Thymus (tissue), 14 donors: ENCODE measurements at places on chromosomes 16 and 17. TPM values are rescaled to one million over a fixed set of nuclear protein-coding genes. Genes with fewer than 3 reads are reported as not detected.

DNA sequence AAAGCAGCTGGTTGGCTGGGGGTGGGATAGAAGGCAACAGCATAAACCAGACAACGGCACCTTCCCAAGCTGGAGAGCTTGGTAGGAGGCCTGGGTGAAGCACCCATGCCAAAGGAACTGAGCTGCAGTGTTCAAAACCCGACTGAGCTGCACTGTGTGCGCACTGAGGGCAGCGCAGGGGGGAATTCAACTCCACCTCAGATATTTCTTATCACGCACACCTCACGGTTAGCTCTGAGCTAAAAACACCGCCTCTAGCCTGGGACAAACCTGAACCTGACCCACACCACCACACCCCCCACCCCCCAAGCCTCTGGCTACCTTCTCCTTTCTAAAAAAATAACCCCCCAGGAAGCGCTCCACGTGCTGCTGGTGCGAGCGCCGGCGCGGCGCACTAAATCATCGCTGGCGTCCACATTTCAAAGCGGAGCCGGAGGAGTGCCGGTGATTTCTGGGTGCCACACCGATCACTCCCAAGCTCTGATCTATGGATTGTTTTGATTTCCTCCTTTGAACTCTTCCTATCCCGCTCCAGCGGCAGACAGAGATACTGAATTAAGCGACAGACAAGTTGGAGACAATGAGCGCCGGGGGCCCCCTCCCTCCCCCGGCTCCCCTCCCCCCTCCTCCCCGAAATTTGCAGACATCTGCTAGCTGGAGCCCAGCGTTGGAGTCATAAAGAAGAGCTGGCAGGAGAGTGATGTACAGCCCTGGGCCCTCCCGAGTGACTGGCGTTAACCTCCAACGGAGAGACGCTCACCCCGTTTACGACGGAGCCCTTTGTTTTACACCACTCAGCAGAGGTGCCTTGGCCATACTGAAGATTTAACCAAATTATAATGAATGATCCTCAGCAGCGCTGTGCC, 85.0 kb downstream of the NOG start:
- no peak overlapping the region for H3K4me3 ChIP-seq
- H3K27me3 ChIP-seq = peaks cover 86% of the 10 kb centered on the region
- no peak for DNase-seq
- no peaks in the 10 kb centered on the region for H3K36me3 ChIP-seq
- H3K4me1 ChIP-seq = peaks cover 16% of the 10 kb centered on the region

Gene NKD1
- 0.90 TPM for total RNA-seq

Gene GRIN2A
- total RNA-seq = 1.1 TPM

- H3K4me1 ChIP-seq = no peaks in the 10 kb centered on the region
- no peak overlapping the region for H3K4me3 ChIP-seq
- H3K27me3 ChIP-seq = no peaks in the 10 kb centered on the region
- DNase-seq = no peak
- H3K27ac ChIP-seq = no peak overlapping the region
- H3K36me3 ChIP-seq = peaks cover 86% of the 10 kb centered on the region
These were observed 51.4 kb upstream of the ENDOV start for GRCh38 chr17:80363518-80364090.

Gene ZNF785
- total RNA-seq = 5.0 TPM

GRCh38 chr17:27473190-27473747, 17.0 kb downstream of the KSR1 start:
- no peak overlapping the region for H3K4me3 ChIP-seq
- no peaks in the 10 kb centered on the region for H3K27me3 ChIP-seq
- peak overlapping the region; percentile 75 for H3K27ac ChIP-seq
- no peaks in the 10 kb centered on the region for H3K36me3 ChIP-seq

- no peak overlapping the region for H3K27ac ChIP-seq
- DNase-seq = no peak
- peaks cover 21% of the 10 kb centered on the region for H3K4me1 ChIP-seq
- no peaks in the 10 kb centered on the region for H3K27me3 ChIP-seq
- H3K4me3 ChIP-seq = no peak overlapping the region
These were observed 2.4 kb downstream of the TUFM start for GRCh38 chr16:28843766-28844165.

GRCh38 chr17:48835971-48836370, 5.1 kb downstream of the CALCOCO2 start:
- no peaks in the 10 kb centered on the region for H3K27me3 ChIP-seq
- H3K27ac ChIP-seq = no peak overlapping the region
- H3K4me3 ChIP-seq = no peak overlapping the region
- peaks cover 45% of the 10 kb centered on the region for H3K4me1 ChIP-seq
- no peak for DNase-seq

Gene OR1A1
- not detected for total RNA-seq

Gene MOSMO
- 8.8 TPM for total RNA-seq

DNA sequence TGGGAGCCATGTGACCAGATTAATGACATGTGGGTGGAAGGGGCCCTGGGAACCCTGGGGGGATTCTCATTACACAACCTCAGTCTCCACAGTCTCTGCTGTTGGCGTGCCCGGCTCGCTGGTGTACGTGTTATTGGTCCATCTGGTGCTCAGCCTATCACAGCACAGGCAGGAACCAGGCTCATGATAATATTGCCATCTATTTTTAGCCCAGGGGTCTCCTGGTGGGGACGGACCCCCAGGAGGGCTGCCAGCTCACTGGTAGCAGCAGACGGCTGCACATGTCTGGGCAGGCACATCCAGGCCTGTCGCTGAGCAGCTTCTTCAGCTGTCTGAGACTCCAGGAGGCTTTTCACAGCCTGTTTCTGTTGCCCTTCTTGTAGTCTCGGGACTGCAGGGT, 123.8 kb downstream of the RAB11FIP4 start:
- no peaks in the 10 kb centered on the region for H3K27me3 ChIP-seq
- H3K4me1 ChIP-seq = peaks cover 10% of the 10 kb centered on the region
- H3K4me3 ChIP-seq = no peak overlapping the region
- DNase-seq = no peak

DNA sequence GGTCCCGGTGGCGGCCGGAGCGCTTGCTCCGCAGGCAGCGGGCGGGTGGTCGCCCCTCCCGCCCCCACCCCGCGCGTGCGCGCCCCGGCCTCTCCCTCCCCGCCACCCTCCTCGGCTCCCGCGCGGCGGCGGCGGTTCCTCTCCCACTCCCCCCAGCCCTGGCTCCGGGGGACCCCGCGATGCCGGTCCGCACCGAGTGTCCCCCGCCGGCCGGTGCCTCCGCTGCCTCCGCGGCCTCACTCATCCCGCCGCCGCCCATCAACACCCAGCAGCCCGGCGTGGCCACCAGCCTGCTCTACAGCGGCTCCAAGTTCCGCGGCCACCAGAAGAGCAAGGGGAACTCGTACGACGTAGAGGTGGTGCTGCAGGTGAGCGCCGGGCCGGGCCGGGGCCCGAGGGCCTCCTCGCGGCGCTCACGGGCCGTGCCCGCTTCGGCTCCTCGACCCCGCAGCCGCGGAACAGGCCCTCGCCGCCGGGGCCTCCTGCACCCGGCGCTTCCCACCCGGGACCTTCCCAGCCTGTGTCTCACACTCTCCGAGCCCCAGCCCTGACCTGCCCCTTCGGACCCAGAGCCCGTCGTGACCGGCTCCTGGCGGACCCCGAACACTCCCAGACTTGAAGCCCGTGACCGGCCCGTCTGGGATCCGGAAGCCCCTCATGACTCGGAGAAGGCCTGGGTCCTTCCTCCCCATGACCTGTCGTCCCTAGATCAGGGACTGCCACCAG, 490 bp downstream of the GID4 start:
- H3K4me1 ChIP-seq = peaks cover 34% of the 10 kb centered on the region
- no peak overlapping the region for H3K27ac ChIP-seq
- H3K27me3 ChIP-seq = no peaks in the 10 kb centered on the region
- peak overlapping the region; percentile 89 for H3K4me3 ChIP-seq
- DNase-seq = no peak
- peaks cover under 1% of the 10 kb centered on the region for H3K36me3 ChIP-seq

DNA sequence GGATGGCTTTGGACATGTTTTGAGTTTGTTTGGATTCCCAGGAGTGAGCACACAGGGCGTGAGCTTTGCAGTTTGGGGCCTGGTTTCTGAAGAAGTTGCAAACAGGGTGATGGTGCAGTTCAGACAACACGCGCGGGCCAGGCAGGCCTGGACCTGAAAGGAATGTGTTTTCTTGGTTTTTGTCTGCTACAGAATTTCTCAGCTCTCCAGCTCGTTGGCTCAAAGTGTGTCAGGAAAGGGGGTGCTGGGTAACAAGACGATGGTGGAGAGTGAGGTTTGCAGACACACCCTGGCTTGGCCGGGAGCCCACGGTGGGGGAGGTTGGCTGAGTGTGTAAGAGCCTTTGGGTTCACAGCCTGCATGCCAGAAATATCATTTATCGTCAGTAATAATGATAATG, 82.3 kb downstream of the CMIP start:
- H3K4me3 ChIP-seq = no peak overlapping the region
- no peak for DNase-seq
- peaks cover 5% of the 10 kb centered on the region for H3K36me3 ChIP-seq
- no peaks in the 10 kb centered on the region for H3K27me3 ChIP-seq

Gene AATK
- 0.24 TPM for total RNA-seq

- peaks cover 56% of the 10 kb centered on the region for H3K36me3 ChIP-seq
- no peak overlapping the region for H3K4me3 ChIP-seq
- no peaks in the 10 kb centered on the region for H3K27me3 ChIP-seq
- no peak overlapping the region for H3K27ac ChIP-seq
These were observed 18.0 kb upstream of the GSE1 start for GRCh38 chr16:85594978-85595661.

DNA sequence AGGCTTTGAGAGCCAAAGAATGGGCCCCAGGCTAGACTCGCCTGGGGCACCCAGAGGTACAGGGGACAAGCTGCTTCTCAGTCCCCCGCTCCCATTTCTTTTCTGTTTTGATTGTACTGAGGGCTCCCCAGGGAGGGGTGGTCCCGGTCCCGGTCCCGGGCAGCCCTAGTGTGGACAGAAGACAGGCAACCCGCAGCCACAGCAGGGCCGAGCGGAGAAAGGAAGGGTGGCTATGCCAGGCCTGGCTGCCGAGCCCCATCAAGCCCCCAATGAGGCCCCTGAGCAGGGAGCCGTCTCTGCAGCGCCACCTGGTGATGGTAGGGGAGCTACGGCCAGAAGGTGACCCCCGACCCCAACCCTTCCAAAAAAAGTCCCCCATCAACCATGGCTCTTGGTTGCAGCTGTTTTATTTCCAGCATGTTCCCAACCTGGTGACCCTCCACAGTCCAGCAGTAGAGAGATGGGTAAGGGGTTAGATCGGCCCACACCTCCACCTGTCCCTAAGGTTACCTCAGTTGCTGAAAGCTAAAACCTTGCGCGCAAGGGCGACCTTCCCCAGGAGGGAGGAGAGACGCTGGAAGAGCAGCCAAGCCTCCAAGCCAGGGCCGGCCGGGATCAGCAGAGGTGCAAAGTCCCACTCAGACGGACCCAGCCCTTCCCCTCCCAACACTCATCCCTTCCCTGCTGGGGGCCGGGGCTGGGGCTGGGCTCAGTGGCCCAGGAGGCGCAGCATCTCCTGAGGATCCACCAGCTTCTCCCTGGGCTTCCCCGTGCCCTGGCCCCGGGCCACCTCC, 2.6 kb upstream of the GRIN2C start:
- DNase-seq = no peak
- H3K27me3 ChIP-seq = peaks cover 64% of the 10 kb centered on the region
- no peak overlapping the region for H3K4me3 ChIP-seq
- peaks cover 16% of the 10 kb centered on the region for H3K4me1 ChIP-seq
- H3K27ac ChIP-seq = no peak overlapping the region
- H3K36me3 ChIP-seq = no peaks in the 10 kb centered on the region

DNA sequence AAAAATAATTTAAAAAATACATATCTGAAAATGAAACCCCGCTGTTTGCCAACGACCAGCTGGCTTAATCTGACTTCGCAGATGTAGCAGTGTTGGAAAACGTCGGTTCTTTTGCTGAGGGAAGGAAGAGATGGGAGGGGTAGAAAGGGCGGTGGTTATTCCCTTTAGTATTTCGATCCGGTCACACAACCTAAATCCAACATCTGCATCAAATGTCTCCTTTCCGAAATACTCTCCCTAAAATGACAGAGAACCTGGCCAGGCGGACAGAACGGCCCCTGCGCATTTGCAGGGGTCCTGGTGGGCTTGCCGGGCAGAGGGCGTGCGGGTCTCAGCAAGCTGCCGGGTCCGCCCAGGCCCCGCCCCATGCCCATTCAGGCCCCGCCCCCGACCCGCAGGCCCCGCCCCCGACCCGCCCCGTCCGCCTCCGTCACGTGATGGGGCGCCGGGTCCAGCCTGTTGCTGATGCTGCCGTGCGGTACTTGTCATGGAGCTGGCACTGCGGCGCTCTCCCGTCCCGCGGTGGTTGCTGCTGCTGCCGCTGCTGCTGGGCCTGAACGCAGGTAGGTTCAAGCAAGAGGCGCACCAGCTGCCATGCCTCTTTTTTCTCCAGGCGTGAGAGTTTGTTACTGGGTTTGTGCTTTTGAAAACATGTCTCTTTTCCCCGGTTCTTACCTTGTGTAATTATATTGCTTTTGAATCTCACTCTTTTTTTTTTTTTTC, at the start of gene SCPEP1:
TSS of gene SCPEP1 (plus strand) at position 459 of the 723 bp plus-strand sequence. CDS start at position 488, 29 bp downstream.
- peak within 1 kb of the TSS; percentile 48 for H3K4me3 ChIP-seq
- peaks cover 3% of the 10 kb centered on the region for H3K4me1 ChIP-seq
- peak; percentile 47 for DNase-seq
- H3K27ac ChIP-seq = no peak within 1 kb of the TSS

Gene CD79B
- 19.5 TPM for total RNA-seq

- no peak overlapping the region for H3K27ac ChIP-seq
- DNase-seq = no peak
- H3K4me3 ChIP-seq = no peak overlapping the region
- no peaks in the 10 kb centered on the region for H3K27me3 ChIP-seq
These were observed 138.2 kb downstream of the C16orf95 start for GRCh38 chr16:87178977-87179376.

DNA sequence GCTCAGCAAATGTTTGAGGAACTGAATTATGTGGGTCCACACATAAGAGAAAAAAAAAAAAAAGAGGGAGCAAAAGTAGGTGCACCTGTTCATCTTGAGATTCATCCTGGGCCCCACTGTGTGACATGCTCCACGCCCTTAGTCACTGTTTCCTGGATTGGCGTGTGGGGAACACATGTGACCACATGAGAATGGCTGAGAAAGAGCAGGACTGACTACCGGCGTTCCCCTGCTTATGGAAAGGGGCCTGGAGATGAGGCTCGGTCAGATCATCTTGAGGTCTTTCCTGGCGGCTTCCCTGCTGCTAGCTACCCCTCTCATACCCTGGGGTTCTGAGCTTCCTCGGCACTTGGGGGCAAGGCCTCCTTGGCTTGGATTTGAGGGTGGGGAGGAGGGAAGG, 3.9 kb downstream of the DEXI start:
- no peaks in the 10 kb centered on the region for H3K27me3 ChIP-seq
- H3K27ac ChIP-seq = peak overlapping the region; percentile 30
- peaks cover 14% of the 10 kb centered on the region for H3K36me3 ChIP-seq
- DNase-seq = no peak
- H3K4me1 ChIP-seq = peaks cover 60% of the 10 kb centered on the region

GRCh38 chr16:63415014-63415413, 1378.8 kb upstream of the CDH8 start:
- no peaks in the 10 kb centered on the region for H3K36me3 ChIP-seq
- H3K27ac ChIP-seq = no peak overlapping the region
- no peaks in the 10 kb centered on the region for H3K27me3 ChIP-seq
- no peaks in the 10 kb centered on the region for H3K4me1 ChIP-seq
